ENCODE measurements at places on chromosomes 2 and 18.

DNA sequence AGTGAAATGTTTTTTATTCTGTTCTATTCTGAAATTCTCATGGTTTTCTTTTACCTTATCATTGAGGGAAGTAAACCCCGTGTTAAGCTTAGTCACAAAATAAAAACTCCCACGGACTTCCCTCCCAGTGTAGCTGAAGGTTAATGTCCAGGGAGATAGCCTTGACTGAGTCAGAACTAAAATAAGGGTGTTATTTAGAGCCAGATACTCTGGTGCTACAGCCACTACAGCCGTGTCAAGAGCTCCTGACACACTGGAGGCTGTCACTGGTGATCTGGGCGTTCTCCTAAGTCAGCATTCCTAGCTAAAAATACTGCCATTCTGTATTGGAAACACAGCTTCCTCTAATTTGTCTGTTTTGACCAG lies 82.0 kb upstream of the RANBP2 start:
- no peak for DNase-seq

DNA sequence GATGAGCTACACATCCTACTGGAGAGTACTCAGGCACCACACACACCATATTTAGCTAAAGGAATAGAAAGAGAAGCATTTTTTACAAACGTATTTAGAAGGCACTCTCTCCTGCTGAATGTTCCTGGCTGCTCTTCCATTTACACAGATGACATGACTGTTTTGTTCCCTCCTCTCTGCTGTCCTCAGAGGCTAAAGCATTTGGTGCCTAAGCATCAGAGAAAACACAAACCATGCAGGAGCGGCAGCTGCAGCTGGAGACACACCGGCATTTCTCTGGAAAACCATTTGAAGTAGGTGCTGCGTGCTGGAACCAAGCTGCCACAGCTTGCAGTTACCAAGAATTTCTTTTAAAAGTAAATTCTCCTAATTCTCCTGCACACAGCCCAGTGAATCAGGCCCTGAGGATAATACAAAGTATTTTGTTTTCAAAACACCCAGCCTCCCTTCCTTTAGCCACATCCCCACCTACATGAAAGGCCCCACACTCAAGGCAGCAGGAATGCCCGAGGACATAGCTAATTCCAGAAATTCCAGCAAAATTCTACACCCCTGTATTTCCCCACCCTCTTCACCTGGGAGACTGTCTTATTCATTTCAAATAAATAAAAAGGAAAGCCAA lies 488.9 kb upstream of the SOX11 start:
- no peak for DNase-seq

DNA sequence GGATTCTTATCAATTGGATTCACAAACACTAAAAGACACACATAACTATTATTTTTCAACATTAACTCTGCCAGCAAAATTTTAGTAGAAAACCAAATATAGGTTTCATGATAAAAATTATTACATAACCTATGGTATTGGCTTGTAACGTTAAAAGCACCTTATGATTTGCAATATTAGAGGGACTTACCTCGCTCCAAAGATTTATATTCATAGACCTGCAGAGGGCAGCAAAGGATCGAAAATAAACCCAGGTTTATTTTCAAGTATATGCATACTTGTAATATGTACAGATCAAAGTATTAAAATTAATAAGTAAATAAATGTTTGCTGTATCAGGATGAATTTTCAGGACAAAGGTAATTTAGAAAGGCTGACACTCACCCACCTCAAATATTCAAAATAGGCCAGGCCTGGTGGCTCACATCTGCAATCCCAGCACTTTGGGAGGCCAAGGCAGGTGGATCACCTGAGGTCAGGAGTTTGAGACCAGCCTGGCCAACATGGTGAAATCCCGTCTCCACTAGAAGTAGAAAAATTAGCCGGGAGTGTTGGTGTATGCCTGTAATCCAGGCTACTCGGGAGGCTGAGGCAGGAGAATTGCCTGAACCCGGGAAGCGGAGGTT lies 45.3 kb downstream of the LRPPRC start:
- no peak for DNase-seq

DNA sequence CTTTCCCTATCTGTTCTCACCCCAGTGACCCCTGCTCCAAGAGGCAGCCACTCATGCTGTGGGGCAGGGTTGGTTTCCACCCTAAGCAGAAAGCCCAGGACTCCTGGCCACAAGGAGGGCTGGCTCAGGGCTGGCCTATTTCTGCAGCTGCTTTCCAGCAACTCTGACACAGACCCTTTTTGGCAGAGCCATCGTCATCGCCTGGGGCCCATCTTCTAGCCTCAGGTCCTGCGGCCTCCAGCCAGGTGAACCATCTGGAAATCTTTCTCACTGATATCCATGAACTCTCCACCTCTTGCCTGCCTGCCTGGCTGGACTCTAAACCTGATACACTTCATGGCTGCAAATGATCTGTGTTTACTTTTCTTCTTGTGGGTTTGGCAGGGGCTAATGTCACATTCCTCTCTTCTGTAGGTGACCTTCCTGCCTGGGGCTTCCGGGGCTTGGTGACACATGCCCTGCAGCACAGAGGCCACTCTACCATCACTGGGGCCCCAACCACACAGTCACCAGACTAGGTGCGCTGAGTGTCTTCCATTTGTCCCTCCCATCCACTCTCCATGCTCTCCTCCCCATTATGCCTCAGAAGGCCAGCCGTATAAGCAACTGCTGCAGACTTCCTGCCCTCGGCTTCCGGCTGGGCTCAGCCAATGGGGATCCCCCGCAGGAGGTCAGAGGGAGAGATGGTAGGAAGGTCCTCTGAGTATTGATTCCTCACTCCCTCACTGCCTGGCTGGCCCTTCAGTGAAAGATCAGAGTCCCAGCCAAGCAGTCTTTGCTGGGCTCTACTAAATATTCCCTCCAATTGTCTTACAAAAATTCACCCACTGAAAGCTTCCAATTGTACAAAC lies 9.7 kb upstream of the COPS8 start:
- no peak for DNase-seq

DNA sequence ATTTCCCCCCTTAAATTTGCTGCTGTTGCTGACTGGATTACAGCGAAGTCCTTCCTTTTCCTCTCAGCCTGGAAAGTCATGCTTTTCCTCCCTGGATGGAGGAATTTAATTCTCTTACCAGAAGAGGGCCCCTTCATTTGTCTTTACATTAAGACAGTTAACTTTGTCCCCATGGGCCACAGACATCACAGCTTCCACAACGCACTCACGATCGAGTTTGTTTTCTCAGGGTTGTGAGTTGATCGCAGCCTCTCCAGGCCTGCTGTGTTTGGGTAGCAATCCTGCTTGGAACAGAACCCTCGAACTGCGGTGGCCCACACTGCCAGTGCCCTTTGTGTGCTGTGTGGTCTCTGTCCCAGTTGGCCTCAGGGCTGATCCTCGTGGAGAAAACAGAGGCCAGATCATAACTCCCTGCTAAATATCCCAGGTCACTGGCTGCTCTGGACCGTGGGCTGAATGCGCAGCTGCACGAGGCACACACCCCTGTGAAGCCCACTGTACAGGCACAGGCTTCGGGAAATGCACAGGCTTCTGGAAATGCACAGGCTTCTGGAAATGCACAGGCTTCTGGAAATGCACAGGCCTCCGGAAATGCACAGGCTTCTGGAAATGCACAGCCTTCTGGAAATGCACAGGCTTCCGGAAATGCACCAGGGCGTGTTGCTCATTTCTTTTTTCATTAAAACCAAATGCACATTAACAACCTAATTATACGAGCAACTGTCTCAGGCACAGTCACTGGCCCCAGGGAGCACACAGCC lies 2.2 kb upstream of the PDIA6 start:
- DNase-seq, result no peak

GRCh38 chr2:44166096-44166495 lies 2.6 kb upstream of the PPM1B start:
- DNase-seq, result no peak

GRCh38 chr2:53561155-53561554 lies 206.4 kb upstream of the CHAC2 start:
- DNase-seq, result no peak

- DNase-seq, result no peak
Measured at GRCh38 chr2:109187711-109188495, 58.9 kb downstream of the SH3RF3 start.

DNA sequence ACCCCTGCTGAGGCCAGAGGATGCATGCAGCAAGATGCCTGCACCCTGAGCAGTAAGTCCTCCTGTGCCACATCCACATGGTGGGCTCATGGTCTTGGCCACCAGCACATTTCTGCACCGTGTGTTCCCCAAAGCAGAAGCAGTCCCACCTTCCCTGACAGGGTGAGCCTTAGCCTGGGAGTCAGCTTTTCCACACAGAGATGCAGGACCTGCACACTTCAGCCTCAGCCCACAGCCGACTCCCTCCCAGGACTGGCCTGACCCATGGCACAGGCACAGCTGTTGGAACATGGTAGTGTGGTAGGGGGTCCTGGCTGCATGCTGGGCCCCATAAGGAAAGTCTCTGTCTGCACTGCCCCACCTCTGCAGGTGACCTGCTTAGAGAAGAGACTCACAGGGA lies 5.0 kb downstream of the SNED1 start:
- DNase-seq, result no peak

GRCh38 chr2:18290386-18290785 lies 270.1 kb downstream of the RDH14 start:
- no peak for DNase-seq

- no peak for DNase-seq
Measured at GRCh38 chr18:12819322-12819721, 64.7 kb downstream of the PTPN2 start.

- DNase-seq, result no peak
Measured at GRCh38 chr2:236180831-236181453, 12.8 kb upstream of the GBX2 start.

DNA sequence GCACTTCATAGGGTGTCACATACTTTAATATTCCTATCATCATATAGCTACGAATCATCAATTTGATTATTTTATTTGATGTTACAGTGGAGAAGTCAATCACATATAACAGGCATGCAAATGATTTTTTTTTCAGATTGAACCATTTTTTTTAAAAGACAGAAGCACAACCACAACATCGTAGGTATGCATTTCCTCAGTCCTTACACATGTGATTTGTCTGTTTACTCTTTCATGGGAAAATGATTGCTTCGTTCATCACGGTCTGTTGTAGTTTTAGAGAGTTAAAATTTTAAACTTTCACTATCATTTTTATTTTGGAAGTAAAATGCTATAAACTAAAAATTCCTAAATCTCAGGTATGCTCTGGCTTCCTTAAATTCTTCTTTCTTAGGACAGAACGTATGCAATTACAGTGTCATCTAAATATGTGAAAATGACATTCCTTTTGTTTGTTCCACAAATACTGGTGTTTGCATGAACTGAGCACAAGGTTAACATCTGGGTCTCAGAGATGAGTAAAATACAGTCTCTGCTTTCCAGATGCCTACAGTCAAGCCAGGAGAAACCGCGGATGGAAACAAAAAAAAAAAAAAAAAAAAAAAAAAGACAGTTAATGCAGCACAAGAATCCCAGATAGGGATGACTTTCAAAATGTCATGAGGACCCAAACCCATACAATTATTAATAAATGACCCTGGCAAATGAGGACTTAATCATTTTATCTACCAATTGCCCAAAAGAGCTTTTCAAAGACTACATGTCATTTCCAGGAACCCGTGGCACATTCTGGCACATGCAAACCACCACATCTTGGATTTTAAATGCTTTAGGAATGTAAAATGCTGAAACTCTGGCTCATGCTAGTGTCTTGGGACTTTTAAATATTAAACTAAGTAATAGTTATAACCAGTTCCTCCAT lies 201.2 kb downstream of the LRP1B start:
- no peak for DNase-seq

DNA sequence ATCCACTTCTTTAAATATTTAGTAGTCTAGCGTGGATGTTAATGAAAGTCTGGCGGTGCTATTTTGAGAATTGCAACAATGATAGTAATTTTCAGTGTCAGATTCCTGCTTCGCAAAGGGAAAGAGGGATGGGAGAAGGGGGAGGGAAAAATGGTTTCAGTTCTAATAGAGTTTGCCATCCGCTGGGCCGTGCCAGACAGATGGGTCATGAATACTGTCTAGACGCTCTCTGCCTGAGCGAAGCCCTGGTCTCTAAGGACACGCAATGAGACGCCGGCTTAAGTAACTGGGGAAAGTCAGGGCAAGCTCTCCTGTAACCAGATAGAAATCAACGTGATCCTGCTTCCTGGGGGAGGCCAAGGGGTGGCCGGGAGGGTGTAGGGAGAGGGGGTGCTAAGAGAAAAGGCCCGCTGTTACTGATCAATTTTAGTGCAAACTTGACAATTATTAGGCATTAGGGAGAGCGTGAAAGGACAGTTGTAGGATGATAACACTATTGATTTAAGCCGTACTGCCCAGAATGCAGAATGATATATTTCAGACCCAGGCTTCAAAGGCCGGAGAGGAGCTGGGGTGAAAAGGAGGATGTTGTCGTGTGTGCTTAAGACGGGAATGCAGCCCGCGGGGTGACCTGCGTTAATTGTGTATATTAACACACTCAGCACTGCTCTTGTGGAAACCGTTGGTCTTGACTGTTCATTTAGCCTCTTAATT lies 229.2 kb downstream of the LDLRAD4 start:
- no peak for DNase-seq

- DNase-seq, result no peak
Measured at GRCh38 chr2:14608245-14608644, 24.3 kb upstream of the LRATD1 start.

GRCh38 chr2:16100006-16100405 lies 159.7 kb downstream of the MYCN start:
- no peak for DNase-seq

GRCh38 chr18:79275992-79276391 lies 119.7 kb upstream of the NFATC1 start:
- no peak for DNase-seq

- no peak for DNase-seq
Measured at GRCh38 chr2:143428700-143429099, 299.5 kb downstream of the ARHGAP15 start.

- no peak for DNase-seq
Measured at GRCh38 chr18:2654169-2654927, 1.2 kb upstream of the SMCHD1 start.

DNA sequence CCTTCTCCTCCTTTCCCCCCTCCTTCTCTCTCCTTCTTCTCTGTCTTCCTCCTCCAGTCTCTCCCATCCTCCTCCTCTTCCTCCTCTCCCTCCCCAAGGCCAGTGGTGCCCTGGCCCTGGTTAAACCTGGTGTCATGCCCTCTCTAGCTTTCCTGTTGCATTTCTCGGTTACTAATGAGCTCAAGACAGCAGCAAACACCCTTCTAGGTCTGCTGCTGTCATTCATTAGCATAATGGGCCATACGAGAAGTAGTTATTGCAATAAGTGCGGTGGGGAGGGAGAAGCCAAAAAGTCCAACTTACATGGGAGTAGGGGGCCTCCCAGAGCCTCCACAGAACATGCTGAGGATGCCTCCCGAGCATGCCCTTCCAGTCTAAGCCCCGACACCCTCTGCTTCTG lies 177.2 kb downstream of the CELF4 start:
- DNase-seq, result no peak

GRCh38 chr18:74171910-74172606 lies 23.7 kb downstream of the TIMM21 start:
- DNase-seq, result no peak
